ENCODE measurements at places on chromosomes 6 and 20.

DNA sequence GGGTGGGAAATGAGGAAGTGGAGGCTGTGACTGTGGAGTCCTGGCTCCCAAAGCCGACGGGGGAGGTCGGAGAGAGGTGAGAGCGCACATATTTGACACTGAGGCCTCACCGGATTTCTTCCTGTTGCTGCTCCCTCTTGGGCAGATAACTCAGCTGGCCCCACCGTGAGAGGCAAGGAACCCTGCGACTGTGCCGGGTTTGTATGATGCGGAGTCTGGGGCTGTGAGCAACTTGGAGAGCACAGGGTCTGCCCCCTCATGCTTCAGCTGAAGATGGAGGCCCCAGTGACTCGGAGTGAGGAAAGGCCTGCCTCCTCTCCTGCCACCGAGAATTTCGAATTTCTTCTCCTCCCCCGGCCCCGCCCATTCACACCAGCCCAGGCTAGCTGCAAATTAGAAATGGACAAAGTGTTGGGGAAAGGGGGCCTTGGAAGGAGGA lies 160.6 kb downstream of the GRM4 start:
- DNase-seq: no peak

GRCh38 chr6:122669868-122670267 lies 59.7 kb downstream of the PKIB start:
- no peak for DNase-seq

DNA sequence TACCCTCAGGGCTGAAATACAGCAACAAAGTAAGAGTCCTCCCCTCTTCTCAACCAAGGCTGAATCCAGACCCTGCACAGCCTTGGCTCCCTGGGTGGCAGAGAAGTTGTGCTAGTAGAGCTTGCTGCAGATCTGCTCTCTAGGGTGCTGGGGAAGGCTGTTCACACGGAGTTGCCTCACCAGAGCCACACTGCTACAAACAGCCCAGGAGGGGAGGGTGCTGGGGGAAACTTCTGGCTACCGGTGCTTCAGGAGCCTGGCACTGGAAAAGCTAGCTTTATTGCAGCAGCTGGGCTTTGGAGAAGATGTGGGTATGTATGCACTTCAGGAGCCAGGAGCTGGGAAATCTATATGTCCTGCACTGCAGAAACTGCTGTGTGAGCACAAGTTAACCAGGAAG lies 37.6 kb upstream of the SUPT3H start:
- no peak for DNase-seq

DNA sequence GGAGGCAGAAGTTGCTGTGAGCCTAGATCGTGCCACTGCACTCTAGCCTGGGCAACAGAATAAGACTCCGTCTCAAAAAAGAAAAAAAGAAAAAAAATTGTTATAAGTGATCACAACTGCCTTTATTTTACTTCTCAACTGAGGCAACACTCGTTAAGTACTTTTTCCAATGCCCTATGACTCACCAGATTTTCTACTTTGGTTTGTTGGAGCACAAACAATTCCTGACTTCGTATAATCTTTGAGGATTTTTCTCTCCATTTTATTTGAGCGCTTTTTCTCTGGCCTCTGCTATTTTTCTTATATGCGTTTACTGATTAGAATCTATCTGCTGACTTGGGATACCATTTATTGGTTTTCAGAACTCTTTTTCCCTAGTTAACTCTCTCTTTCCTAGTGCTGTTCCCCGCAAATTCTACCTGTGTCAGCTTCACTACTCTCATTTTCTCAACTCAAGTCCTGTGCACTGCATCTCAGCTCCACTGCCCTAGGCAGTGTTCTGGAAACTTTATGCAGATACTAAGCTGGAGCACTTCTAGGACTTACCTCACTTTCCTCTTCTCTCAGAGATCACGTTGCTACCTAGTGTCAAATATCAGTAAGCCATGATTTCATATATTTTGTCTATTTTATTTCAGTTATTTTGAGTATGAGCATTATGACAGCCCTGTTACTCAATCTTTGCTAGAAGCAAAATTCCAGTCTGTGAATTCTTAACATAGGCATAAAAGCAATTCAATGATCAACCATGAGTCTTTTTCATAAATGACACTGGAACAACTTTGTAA lies 1120.1 kb upstream of the CITED2 start:
- DNase-seq: no peak

- no peak for DNase-seq
Observed at GRCh38 chr20:63751471-63752271, 12.1 kb downstream of the SLC2A4RG start.

DNA sequence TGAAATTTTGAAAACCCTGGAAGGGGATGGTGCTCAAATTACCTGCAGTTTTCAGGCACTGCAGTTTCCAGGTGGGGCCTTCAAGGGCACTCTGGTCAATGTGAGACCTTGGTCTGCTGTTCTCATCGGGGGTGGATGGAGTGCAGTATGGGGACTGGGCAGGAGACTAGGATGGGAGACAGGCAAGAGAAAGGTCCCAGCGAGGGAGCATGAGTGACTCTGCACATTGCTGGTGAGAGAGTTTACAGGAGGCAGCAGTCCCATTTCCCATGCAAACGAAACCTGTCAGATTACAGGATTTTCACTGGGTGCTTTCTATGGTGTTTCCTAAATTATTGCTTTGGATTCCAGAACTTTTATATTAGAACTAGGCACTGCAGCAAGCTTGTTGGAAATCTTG lies 73.5 kb upstream of the DTNBP1 start:
- DNase-seq: no peak

DNA sequence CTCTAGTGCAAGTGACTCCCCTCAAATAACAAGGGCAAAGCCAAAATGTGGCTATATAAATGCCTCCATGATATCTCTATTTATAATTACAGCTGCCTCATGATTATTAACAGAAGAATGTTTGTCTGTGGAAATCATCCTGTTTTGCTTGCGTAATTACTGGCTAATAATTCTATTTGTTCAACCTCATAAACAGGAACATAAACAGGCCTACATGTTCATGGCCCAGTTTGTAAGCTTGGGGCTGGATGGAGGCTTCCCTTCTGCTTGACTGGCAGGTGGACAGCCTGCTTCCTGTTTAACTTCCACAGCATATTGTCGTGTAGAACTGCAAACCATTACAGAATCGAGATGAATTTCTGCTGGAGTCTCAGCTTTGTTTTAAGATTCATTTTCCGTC lies 766.0 kb upstream of the MAP3K7 start:
- no peak for DNase-seq

DNA sequence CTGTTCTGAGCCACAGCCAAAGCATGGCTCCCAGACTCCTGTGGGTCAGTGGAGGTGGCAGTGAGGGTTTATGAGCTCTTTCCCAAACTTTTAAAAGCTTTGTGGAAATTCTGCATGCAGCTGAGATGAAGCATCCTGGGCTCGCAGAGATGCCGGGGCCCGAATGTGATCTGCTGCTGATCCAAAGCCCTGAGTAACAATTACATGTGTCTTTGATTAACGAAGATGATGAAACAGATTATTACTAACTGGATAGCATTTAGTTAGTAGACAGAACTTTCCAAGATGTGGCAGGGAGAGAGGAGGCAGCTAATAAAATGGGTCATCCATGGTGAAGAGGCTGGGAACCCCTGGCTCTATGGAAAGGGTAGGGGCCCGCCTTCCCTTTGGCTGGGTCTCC lies 43.9 kb upstream of the MDFI start:
- no peak for DNase-seq

All from CD4-positive, CD25-positive, alpha-beta regulatory T cell (primary cell).